ENCODE measurements at places on chromosomes 5 and 9. TPM values are rescaled to one million over a fixed set of nuclear protein-coding genes. Genes with fewer than 3 reads are reported as not detected.

GNA14 gene
- 12.6 TPM for total RNA-seq

TUBB4B gene
- 110 TPM for total RNA-seq

S100Z gene
- total RNA-seq: not detected

TTC39B gene
- total RNA-seq: 1.8 TPM

PCDHA6 gene
- 0.20 TPM for total RNA-seq

EIF4E1B gene
- not detected for total RNA-seq

DNA sequence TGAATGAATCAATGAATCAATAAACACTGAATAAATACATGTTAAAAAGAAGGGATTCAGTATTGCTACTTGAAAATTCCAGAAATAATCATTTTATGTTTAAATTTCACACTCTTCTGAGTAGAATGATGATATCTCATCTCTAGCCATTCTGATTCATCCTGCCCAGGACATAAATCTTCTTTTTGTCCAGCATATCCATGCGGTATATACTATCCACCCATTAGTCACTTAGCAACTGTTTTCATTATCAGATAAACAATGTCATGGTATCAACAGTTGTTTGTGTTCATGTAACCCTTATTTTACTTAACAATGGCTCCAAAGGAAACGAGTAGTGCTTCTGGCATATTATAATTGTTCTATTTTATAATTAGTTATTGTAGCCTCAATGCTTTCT lies 432.4 kb upstream of the SMC2 start:
- DNase-seq: no peak

DNA sequence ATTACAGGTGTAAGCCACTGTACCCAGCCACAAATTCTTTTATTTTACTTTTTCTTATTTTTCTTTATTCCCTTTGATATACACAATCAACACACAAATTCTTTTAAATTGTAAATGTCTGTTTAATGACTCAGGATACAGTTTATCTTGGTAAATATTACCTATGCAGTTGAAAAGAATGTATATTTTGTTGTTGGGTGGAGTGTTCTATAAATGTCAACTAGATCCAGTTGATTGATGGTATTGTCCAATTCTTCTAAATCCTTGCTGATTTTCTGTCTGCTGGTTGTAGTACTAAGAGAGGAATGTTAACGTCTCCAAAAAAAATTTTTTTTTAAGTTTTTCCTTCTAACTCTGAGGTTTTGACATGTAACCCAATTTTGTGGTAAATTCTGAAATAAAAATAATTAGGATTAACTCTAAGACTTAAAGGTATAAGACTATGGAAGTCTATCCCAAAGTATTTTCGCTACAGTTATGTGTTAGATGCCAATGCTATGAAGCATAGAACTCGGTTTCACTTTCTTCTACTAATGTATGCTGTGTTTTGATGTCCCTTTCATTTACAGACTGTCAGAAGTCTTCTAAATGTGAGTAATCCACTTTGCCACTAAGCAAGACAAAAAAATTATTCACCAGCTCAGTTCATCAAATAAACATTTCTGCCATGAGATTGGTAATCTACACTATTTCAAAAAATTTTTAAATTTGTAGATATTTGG lies 720.2 kb upstream of the C9orf72 start:
- no peak for DNase-seq

DNA sequence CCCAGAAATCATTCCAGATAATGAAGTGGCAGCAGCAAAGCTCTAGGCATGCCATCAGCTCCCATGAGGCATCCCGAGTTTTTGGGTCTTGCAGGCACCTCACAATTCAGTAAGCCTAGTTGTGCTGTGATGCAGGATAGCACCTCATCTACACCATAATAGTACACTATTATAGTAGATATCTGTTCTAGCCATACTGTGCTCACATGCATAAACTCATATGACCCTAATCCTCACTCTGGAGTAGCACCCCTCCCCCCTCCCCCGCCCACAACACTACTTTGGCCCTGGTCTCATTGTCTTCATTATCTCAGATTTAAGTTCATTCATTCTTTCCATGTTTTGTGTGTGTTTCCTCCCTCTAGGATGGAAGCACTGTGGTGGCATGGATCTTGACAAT lies 102.5 kb upstream of the PITX1 start:
- no peak for DNase-seq

GRCh38 chr9:126619361-126620135 lies 5.8 kb downstream of the LMX1B start:
- DNase-seq: no peak

DNA sequence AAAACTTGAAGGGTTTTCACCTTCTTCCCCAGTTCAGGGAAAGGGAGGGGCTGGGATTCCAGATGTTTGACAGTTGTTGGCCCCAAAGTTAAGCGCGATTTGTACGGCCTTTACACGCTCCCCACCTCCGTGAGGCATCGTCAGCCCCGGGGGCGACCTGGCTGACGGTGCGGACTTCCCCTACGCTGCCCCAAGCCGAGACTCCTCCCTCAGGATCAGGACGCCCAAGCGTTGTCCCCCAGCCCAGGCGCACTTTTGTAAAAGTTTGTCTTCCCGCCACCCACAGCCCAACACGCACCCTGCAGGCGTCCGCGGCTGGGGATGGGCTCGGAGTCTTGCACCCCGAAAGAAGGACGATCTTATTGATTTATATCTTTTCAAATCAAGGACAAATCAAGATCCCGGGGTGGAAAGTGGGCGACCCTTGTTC lies 713 bp downstream of the MOB3B start:
- DNase-seq: peak; percentile 55

- DNase-seq: no peak
Observed at GRCh38 chr9:18699764-18700163, 225.8 kb downstream of the ADAMTSL1 start.
